ENCODE measurements at places on chromosomes 12 and 14.

GRCh38 chr12:8226355-8226754 lies 1.1 kb downstream of the FAM90A1 start:
- no peak for DNase-seq

DNA sequence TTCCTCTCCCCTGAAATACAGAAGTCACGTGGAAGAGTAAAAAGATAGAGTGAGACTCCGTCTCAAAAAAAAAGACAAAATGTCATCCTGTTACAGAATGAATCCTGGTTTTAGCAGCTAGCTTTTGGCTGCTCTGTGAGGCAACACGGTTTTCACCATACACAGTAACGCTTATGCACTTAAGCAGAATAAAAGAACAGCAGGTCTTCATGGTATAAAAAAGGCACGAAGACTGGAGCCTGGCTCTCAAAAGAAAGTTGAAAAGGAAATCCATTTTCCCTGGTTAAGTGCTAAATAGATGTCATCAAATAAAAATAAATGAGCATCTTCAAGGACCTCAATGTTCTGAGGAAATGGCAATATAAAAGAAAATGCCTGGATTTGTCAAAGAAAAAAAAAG lies 444.1 kb downstream of the IPO8 start:
- DNase-seq, result no peak

GRCh38 chr14:89853936-89854693 lies 100.4 kb downstream of the EFCAB11 start:
- no peak for DNase-seq

DNA sequence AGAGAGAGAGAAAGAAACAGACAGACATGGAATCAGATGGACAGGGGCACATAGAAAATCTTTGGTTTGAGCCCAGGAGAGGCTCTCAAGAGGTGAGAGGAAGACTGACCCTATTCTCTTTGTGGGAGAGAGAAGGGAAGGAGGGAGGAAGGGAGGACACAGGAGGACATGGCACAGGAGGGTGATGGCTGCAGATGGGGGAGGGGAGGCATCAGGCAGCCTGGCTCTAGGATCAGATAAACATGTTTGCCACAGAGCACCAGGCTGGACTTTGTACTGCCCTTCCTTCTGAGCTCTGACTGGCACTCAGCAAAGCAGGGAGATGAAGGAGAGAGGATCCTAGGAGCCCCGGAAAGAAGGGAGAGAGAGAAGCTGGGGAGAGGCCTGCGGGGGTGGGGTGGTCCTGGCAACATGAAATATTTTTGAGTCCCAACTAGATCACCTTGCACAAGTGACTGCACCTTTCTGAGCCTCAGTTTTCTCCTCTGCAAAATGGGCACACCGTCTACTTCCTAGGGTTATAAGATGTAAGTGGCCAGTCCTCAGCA lies 6.1 kb downstream of the HNF1A start:
- no peak for DNase-seq

- DNase-seq, result no peak
These were observed 91.9 kb downstream of the LGMN start for GRCh38 chr14:92656306-92657081.

DNA sequence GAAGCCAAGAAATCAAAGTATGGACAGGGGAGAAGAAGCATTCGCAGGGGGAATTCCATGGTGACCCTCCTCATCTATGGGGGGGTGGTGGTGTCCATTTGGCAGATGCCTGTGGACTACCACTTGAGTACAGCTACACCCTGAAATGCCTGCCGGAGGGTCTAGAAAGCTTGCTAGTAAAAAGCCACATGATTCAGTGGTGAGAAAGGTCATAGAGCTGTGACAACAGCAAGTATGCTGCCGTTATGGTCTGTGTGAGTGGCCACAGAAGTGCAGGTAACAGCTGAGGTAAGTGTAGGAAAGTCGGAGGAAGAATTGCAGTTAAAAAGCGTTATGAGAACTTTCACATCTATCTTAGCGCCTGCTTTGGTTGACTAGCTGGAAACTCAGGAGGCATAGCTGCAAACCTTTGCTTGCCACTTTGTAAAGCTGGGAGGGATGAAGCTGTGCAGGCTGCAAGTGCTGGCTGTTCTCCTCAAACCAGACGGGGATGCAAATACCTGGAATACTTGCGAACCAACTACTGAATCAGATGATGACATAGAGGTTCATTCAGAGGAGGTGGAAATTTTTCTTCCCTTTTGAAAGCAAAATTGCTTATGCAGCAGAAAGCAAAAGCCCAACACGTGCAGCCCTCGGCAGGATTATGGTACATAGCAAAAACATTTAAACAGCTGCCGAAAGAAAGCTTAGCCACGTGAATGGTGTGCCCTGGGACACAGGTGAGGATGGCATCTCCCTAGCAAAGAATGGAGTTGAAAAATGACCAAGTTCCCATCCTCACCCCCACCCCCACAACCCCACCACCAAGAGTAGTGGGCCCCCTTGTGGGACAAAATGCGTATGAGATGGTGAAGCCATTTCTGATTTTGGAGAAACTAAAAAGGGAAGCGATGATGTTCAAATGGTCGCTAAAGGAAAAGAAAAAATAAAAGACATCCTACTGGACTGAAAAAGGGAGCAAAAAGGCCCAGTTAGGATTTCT lies 287.0 kb downstream of the RERGL start:
- no peak for DNase-seq

DNA sequence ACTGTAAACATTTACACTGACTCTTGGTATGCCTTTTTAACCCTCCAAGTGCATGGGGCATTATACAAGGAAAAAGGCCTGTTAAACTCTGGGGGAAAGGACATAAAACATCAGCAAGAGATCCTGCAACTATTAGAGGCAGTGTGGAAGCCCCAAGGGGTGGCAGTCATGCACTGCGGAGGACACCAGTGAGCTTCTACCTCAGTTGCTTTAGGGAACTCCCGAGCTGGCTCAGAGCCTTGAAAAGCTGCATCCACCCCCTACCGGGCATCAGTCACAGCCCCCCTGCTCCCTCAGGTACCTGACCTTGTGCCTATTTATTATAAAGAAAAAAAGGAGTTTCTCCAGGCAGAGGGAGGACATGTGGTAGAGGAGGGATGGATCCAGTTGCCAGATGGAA lies 695.6 kb upstream of the LMO3 start:
- no peak for DNase-seq

GRCh38 chr14:80522411-80522810 lies 311.1 kb upstream of the DIO2 start:
- no peak for DNase-seq

DNA sequence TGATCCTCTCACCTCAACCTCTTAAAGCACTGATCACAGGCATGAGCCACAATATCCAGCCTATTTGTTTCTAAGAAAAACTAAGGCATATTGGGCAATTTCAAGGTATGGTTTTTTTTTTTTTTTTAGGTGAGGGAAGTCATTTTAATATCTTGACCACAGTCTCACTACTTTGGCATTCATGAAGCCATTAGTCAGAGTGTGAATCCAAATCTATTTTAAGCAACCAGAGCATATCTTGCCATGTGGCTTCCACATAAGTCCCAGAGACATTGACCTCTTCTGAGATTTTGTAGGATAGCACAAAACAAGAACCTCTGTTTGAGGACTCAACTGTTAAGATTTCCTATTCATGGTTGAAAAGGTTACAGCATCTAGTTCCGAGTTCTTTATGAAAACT lies 130.3 kb upstream of the RBM19 start:
- DNase-seq, result no peak

Measured in CD4-positive, alpha-beta T cell treated with Interleukin-2 at 100 ng/mL for 4 hours (primary cell).